ENCODE measurements at places on chromosomes 6 and 20.

- DNase-seq, result no peak
Measured at GRCh38 chr20:56843817-56844216, 214.7 kb downstream of the TFAP2C start.

DNA sequence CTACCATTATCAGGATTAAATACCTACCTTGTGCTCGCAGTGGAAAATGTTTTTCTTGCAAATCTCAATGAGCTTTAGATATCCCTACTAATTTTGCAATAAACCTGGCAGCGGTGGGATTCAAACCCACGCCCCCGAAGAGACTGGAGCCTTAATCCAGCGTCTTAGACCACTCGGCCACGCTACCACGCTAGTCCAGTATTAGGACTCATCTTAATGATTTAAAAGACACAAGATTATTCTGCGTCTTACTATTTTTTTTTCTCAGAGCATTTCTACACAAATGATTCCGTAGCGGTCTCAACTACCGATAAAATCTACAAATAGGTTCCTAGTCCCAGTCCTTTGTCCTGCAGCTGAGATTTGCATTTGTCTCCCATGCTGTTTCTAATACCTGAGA, 35.2 kb upstream of the ZSCAN23 start:
- no peak for DNase-seq

DNA sequence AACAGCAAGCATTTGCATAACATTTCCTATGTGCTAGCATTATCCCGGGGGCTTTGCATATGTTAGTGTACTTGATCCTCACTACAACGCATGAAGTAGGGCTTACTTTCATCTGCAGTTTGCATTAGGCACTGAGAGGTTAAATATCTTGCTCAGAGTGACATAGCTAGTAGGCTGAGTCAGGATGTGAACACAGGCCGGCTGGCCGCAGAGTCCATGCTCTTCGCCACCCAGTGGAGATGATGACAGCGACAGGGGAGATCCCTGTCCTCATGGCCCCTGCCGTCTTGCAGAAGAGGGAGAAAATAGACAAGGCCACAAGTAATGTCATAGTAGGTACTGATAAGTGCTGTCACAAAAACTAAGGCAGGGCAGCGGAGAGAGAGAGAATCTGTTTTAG, 46.9 kb downstream of the LYRM4 start:
- no peak for DNase-seq

GRCh38 chr6:6362056-6362840, 41.8 kb upstream of the F13A1 start:
- DNase-seq, result no peak

DNA sequence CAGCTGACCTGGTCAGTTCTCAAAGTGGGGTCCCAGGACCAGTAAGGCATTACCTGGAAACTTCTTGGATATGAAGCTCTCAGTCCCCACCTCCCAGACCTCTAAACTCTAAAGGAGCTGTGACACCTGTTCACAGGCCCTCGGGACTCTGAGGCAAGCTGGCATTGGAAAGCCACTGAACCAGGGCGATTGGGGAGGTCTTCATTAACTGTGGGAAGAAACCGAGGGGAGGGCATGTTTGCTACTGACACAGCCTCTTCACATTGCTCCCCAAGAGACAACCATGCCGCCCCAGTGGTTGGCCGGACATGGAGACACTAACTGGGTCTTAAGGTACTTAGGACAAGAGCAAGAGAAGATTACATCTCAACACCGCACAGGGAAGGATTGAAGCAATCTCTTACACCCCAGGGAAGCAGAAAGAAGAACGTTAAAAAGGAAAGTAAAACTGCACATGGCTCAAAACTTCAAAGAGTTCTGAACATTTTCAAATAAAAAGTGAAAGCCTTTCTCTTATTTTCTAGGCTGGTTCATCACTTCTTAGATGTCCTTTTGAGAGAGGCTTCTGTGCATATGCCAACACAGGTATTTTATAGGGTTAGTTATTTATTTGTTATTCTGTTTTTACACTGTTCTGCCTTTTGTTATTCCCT, 210.0 kb upstream of the CST7 start:
- no peak for DNase-seq

DNA sequence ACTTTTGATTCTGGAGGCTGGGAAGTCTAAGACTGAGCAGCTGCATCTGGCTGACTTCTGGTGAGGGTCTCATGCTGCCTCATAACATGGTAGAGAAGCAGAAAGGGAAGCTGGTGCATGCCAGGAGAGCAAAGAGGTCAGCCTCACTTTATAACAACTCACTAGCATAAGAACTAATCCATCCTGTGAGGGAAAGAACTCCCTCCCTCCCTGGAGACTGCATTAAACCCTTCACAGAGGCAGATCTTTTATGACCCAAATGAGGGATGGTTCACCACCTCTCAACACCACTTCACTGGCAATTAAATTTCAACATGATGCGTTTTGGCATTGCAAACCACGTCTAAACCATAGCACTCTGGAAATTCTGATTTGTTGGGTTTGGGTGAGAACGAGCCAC, 33.9 kb downstream of the STXBP5 start:
- DNase-seq, result no peak

DNA sequence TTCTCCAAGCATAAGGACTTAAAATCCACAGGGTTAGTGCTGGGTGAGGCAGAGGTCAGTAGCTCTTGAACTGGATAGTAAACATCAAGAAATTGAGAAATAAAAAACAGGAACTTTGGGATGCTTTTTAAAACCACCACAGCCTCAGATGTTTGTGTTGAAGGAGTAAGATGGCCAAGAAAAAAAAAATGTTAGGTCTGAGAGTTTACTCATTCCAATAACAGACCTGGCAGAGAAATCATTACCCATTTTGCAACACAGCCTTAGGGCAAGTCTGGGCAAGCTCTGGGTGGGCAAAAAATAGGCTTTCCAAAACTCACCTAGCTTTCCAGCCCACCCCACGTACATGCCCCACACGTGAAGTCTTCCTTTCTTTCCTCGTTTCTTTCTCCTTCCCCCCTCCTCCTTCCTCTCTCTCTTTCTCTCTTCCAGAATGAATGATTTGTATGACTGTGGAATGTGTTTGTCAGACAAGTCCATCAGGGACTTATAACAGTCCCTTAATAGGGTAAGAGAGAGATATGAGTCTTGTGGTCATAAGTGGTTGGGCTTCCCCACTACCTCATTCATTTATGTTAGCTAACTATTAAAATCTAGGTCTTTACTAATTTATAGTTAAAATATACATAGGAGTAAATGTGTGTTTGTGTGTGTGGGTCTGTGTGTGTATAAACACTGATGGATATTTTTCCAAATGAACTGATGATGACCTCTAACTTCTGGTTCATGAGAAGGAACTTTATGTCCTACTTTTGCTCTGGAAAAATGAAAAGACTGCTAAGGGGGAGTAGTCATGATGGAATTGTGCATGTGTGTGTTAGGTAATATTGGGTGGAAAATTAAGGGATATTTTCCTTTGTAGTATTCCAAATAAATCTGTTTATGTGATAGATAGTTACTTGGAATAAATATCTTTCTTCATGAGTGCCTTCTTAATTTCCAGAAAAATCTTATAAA, 18.0 kb upstream of the DSE start:
- no peak for DNase-seq

DNA sequence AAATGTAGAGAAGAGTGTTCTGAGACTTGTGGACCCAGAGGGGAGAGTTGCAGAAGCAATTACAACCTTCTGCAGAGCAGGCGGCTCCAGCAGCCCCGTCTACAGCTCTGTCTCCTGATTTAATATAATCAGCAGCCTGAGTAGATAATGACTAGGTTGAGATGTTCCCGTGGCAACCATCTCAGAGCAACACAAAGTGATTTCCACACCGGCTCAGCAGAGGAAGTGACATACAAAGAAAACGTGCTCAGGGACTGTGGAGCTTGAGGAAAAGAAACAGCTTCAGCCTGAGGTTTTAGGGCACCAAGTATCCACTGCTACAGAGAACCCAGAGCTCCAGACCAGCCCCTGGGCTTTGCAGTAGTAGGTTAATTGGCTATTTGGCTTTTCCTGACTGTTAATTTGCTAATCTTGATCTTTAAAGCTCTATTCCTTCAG, 136.4 kb downstream of the MTFR2 start:
- no peak for DNase-seq

DNA sequence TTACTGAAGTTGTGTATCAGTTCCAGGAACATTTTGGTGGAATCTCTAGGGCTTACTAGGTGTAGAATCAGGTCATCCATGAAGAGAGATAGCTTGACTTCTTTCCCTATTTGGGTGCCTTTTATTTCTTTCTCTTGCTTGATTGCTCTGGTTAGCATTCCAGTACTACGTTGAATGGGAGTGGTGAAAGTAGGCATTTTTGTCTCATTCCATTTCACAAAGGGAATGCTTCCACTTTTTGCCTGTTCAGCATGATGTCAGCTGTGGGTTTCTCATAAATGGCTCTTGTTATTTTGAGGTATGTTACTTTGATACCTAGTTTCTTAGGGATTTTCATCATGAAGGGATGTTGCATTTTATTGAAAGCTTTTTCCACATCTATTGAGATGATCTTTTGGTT, 195.3 kb downstream of the MOXD1 start:
- no peak for DNase-seq

- DNase-seq, result no peak
Measured at GRCh38 chr20:57756213-57756612, 46.4 kb upstream of the PMEPA1 start.

DNA sequence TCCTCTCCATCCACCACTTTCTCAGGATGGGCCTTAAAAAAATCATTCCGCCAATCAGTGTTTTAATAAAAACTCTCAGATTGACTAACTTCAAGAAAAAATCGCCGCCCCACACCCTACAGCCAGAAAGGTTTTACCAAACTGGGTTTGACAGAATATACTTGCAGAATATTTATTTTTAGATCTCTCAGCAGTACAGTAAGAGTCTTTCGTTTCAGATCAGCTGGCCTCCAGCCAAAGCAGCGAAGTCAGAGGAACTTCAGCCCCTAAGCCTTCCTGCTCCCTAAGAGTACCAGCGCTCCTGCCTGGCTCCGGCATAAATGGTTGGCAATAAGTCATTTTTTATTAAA, 24.7 kb downstream of the TBC1D7 start:
- peak; percentile 56 for DNase-seq

DNA sequence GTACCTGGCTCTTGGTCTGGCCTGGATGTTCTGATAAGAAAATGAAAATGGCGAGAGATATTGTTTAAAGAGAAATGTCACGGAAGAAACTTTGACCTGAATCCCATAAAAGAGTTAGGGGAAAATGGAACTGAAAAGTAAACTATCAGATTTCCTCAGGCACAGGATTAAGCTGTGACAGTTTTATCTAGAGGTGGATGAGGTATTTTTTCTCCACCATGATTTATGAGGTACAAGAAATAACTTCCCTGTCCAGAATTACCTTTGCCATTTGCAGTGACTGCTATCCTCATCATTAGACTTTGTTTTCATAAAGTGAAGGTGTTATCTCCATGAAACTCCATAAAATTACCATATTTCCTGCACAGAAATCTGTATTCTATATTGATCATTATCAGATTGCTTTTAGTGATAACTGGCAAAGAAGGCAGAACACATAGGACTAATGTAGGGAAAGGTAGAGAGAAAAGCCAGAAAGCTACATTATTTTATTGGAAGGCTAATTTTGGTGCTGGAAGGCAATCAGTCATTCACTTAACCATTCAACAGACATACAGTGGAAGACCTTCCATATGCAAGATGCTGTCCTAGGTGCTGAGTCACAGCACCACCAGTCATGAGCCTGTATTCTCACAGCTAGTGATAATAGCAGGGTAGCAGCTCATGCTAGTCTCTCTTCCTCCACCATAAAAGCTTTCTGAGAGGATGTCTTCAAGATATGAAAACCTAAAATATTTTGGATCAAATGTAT, 427.3 kb upstream of the CITED2 start:
- no peak for DNase-seq

GRCh38 chr6:35170891-35171290, 29.8 kb upstream of the TCP11 start:
- no peak for DNase-seq

- DNase-seq, result no peak
Measured at GRCh38 chr6:13296536-13296997, 31.8 kb downstream of the TBC1D7 start.

DNA sequence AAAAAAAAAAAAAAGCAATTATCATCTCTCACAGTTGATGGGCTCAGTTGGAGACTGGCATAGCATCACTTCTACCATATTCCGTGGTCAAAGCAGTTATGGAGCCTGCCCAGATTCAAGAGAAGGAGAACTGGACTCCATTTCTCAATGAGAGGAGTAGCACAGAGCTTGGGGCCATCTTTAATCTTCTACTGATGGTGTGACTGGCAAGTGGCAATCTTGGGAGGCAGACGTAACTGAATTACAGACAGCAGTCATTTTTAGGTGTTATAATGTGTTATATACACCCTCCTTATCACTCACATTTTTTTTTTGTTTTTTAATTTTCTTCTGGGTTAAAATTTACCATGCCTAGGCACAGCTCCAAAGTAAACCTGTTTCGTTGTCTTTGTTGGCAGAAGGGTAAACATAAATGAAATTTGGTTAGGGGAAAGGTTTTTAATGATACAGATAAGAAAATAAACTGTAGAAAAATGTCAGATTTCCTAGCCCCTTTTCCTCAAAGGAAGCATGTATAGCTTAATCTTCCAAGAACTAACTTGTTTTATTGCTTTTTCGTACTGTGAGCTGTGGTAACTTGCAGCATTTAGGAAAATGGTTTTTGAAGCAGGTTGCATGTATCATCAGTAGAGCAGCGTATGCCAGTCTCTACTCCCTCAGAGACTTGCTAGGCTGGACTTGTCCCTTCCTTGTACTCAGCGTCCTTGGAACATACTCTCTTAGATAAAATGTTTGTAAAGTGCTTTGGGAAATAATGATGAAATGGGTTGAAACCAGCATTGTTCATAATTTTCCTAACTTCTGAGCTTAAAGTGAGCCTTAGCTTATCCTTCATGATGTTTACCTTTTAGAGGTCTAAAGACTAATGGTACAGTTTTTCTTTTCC, 25.7 kb downstream of the ZFAND3 start:
- DNase-seq, result no peak

- DNase-seq, result no peak
Measured at GRCh38 chr20:23032056-23032749, 2.9 kb upstream of the SSTR4 start.

GRCh38 chr6:38984723-38985122, 63.9 kb upstream of the GLP1R start:
- DNase-seq, result no peak

DNA sequence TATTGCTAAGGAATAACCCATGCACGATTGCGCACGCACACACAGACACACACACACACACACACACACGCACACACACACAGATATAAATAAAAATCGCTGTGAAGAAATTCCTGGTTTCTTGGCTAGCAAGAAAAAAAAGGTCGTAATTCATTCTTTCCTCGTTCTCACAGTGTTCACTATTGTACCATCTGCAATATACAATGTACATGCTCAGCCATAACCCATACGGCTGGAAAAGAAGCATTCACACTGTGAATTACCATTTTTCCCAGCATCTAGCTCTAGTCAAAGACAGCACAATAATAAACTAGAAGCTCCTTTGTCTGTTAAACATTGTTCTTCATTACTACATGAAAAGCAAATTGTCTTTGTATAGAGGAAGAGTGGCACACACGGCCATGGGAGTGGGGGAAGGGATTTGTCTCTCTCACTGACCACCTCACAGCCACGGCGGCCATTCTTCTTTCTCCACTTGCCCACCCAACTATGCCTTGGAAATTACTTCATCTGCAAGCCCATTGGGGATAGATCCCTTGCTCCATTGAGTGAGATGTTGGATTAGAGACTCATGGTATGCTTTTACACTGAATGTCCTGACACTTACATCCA, 115.3 kb upstream of the ID4 start:
- DNase-seq, result no peak

- DNase-seq, result no peak
Measured at GRCh38 chr6:11207199-11207968, 25.1 kb downstream of the NEDD9 start.
